ENCODE measurements at places on chromosomes 1 and 21.

GRCh38 chr1:162019006-162019405, 4.7 kb downstream of the OLFML2B start:
- no peak for DNase-seq

DNA sequence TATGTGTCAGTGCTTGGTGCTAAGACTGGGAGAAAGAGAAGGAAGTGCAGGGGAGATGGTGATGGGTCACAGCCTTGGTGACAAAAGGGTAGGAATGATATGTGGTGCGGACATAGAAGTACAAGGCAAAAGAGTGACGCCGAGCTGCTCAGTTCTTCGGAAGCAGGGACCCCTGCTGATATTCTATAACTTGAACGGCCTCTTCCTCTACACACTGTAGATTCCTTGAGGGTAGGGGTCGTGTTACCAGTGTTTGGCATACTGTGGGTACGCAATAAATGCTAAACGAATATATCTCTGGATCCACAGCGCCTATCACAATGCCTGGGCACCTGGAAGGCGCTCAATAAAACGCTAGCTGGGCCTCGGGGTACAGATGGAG, 488 bp downstream of the DBT start:
- DNase-seq, result no peak

DNA sequence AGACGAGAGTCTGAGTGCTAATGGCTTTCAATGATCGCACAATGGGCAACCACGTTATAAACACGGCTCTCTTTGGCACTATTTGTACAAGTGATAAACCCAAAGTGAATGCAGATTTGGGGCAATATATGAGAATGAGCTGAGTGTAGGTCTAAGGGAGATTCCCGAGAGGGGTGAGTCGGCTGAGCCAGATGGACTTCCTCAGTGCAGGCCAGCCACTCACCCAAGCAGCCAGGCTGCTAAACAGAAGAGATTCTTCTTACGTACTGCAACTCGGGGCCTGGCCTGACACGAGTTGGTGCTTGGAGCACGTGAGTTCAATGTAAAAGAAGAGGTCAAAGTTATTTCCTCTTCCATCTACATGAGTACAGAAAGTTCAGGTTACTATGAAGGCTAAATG, 6.2 kb upstream of the MIXL1 start:
- no peak for DNase-seq

- DNase-seq, result peak; percentile 53
Observed at GRCh38 chr1:47436304-47436978, 1.4 kb upstream of the FOXD2 start.

DNA sequence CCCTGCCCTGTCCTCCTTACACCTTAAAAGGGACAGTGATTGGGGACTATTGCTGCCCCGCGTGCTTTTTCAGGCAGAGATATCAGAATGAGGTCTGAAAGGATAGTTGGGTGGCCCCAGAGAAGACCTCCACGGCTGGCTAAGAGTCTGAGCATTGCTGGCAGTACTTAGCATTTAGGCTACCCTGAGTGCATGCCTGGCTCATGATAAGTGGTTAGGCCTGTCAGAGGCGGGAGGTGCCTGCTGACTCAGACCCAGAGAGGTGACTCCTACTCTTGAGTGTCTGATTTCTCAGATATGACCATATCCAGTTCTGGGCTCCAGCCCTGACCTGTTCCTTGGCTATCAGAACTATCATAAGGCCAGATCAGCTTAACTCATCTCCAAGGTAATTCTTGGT, 213.7 kb downstream of the PBX1 start:
- DNase-seq, result no peak

DNA sequence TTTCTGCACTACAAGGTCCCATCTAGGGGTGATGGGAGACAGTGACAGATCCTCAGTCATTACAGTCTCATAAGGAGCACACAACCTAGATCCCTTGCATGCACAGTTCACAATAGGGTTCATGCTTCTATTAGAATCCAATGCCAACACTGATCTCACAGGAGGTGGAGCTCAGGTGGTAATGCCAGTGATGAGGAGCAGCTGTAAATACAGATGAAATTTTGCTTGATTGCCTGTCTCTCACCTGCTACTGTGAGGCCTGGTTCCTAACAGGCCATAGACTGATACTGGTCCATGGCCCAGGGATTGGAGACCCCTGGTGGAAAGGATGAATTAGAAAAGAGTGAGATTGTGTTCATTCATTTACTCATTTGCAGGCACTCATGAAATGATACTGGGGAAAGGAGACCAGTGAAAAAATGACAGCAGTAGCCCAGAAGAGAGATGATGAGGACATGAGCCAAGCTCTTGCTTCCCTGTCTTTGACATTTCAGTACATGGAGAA, 251.6 kb upstream of the DUSP10 start:
- no peak for DNase-seq

- DNase-seq, result no peak
Observed at GRCh38 chr1:162347281-162347680, 29.4 kb downstream of the SPATA46 start.

DNA sequence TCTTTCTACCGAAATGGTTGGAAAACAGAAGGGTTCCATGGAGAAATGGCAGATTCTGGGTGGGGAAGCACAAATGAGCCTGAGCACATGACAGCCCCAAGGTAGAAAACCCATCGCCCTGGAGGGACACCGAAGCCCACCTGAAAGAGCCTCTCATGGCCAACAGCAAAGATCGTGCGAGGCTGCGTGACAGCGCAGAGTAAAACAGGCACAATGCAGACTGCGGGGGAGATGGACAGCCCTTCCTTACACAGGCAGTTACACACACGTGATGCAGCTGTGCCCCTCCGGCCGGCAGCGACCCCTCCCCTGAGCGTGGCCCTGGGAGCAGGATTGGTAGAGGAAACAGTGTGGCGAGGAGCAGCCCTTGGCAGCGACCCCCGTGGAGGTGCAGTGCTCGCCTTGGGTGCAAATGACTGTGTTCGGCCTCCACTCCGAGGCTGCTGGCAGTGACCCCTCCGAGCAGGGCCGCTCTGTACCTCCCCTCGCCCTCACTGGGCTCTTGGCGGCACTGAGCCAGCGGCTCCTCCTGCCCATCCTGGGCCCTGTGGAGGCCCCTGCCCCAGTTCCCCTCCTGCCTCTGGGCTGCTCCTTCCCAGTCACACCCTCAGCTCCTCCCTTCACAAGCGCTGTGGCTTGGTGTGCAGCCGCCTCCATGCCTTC, 120.9 kb upstream of the COL6A1 start:
- DNase-seq, result no peak

DNA sequence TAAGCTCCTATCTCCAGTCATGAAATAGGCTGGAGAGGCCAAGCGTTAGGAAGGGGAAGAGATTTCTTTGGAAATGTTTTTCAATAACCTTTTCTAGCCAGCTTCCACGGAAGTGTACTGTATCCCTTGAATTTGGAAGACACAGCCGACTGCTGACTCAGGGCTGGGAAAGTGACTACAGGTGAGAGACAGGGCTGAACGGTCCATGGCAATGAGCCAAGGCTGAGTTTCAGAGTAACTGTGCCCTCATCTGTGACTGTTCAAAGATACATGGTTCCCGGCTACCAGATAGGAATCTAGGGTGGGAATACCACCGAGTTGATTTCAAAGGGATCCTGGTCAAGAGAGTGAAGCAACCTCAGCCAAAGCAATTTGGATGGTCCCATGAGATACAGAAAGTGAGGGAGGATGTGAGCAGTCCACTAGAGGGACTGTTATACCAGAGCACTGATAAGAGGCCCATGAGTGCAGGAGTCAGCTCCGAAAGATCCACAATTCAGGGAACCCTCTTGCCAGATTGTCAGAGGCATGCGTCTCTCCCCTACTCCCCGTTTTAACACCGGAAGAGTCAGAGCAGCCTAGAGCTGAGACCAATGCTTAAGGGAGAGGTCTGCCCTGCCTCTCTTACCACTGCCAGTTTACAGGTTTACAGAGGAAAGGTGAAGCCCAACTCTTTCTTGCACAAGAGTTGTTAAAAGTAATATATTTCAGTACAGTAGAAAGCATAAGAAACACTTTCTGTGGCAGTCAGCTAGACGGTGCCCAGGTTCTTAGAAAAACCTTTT, 3.2 kb upstream of the KRTAP19-8 start:
- DNase-seq, result no peak

GRCh38 chr1:225697428-225697827, 44.5 kb upstream of the ENAH start:
- no peak for DNase-seq

DNA sequence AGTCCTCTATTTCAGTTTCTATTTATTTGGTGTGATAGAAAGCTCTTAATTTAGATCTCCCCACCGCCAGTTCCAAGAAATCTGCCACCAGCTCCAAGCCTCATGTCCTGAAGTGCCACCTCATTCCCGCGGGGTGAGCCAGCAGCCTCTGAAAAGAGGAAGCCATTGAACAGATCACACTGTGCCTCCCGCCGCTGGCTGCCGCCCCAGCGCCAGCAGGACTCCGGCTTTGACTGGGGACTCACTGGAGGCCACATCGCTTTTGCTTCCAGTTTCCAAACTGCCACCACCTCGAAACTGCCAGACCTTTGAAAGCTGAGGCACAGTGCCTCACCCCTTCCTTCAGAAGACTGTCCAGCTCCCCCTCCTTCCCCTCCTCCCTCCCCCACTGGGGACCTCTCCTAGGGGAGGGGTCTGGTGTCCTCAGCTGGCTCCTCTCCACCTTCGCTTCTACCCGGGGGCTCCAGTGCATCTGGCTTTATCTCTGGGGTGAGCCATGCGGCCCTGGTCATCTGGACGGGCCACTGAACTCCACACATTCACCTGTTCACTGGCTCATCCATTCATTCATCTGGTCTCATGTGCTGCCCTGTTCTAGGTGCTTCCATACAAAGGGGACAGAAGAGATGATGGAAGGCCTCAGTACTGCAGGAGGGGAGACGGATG, 58.9 kb downstream of the VPS26C start:
- no peak for DNase-seq

- no peak for DNase-seq
Observed at GRCh38 chr1:90314533-90314932, 319.6 kb downstream of the ZNF326 start.

DNA sequence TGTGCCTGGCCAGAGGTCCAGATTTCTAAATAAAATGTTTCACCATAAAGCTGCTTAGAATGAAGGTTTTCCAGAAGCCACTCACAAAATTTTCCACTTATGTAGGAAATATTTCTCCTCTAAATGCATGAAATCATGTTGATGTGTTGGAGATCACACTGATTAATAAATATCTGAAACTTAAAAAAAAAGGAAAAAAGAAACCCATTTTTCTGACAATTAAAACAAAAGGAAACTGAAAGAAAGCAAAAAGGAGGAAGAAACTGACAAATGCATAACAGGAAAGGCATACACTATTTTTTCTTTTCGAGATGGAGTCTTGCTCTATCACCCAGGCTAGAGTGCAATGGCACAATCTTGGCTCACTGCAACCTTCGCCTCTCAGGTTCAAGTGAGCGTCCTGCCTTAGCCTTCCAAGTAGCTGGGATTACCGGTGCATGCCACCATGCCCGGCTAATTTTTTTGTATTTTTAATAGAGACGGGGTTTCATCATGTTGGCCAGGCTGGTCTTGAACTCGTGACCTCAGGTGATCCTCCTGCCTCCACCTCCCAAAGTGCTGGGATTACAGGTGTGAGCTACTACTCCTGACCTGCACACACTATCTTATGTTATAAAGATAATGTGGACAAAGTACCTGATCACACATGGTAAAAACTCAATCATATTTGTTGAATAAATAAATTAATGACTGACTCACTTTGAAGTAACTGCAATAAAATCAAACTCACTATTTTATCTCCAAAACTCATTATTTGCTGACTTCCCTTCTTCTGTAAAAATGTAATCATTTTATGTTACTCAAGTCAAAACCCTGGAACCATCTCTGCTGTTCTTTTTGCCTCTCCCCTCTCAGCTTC, 149.8 kb upstream of the NR5A2 start:
- DNase-seq, result no peak

GRCh38 chr1:231442735-231443134, 20.6 kb upstream of the EGLN1 start:
- DNase-seq, result no peak

DNA sequence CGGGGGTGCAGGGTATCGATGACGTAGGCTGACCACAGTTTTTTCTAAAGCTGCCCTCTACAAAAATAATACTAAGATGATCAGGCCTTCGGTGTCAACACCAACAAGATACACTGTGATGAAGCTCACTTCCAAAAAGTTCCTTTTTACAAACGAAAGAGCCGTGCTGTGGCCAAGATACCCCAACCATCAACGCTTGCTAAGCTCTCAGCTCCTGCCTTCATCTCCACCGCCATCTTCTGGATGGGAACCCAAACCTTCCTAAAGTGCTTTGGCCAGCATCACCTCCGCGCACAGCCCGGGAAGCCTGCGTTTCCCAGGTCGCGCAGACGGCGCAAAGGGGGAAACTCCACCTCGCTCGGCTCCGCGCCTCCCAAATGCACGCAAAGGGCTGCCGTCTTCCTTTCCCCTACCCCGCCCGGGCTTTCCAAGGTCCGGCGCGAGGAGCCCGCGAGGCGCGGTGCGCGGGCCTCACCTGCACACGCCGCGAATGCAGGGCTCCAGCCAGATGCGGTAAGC, 541 bp downstream of the USP48 start:
- peak; percentile 36 for DNase-seq

- DNase-seq, result no peak
Observed at GRCh38 chr1:204680461-204680860, 5.1 kb downstream of the LRRN2 start.

DNA sequence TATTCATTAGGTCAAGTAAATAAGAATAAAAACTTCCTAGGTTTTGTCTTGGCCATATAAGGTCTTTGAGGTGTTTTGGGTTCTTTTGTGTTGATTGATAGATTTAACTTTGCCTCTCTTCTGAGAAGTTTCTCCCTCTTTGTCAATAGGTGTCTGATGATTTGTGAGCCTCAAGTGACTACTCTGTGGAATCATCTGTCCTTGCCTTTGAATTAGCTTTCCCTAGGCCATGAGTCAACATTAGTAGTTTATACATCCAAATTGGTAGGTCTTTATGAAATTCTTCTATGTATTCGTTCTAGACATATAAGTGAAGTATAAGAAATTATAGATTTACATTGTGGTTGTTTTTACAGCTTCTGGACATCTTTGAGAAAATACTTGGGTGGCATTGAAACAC, 864.4 kb downstream of the USP25 start:
- no peak for DNase-seq

DNA sequence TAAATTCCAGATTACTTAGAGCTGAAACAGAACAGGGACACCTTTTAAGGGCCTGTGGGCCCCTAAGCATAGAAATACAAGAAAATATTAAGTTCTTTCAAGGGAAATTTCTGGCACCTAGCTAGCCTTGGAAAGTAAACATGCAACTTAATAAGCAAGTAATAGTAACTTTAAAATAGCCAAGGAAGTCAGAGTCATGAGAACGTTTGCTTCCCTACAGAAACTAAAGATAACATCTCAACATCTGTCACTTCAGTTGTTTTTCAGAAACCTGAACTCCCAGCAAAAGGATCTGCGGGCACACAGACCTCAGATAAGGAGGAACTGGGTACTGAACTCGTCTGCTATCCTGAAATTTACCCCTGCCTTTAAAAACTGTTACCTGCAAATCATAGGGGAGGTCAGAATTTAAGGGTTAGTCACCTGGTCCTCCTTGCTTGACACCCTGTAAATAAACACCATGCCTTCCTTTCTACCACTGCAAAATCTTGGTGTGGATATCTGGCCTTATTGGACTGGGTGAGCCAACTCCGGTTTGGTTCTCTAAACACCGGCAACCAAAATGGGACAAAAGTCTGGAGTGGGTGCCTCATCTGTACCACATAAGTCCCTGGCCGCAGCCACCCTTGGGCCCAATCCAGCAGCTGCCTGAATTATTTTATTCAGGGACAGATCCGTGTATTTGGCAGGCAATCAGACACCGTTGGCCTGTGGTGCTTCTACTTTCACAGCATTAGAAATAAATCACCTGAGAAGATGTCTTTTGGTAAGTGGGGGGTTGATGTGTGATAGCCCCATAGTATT, 27.9 kb downstream of the NRDC start:
- DNase-seq, result no peak

All from T-helper 22 cell (primary cell).